GM20000 (cell line): ENCODE measurements at places on chromosomes 2 and 18.

DNA sequence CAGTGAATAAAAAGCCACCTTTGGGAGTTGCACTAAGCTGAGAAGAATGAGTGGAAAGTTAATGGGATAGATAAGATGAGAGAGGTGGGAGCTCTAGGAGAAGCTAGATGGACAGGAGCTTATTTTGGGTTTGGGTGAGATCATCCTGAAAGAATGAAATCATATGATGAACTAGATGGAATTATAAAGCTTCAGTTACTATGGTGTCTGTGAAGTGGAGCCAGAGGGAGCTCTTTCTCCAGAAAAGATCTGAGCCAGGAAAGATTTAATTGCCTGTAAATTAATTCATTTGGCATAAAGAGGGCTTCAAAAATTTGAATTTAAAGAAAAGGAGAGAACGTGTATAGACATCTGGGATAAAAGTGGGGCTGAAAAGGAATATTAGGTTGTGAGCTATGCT is 10.3 kb downstream of the DNAH6 start:
- DNase-seq: no peak

- DNase-seq: no peak
Observed at GRCh38 chr2:46372475-46372874, 75.3 kb downstream of the EPAS1 start.

DNA sequence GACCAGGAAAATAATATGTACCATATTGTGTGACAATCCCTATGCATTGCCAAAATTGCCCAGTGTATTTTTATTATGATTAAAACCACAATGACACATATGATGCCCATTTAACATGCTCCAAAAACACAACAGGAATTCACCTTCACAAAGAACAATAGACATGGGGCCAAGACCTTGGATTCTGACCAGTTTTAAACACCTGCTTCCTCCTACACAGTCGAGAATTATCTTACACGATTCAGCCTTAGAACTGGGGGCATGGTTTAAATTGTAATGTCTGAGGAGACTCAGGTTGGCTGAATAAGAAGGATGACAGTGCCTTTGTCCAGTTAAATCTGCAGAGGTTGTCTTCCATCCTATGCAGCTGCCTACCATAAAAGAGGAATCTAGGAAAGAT is 212.7 kb downstream of the PLCL1 start:
- DNase-seq: no peak

DNA sequence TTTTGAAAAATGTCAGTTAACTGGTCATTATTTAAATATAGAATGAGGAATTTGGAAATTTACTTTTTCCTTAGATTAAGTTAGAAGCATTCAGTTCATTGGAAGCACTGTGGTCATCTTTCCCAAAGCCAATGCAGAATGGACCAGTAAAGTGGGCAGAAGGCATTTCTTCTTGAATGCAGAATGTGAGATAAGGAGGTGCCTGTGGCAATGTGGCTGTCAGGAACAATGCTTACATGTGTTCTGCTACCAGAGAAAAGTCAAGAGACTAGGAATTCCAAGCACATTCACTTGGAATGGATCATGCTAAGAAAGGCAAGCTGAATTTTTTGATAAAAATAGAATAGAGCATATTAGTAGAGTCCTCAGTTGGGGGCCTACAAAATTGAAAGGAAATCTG is 295.0 kb upstream of the KCNH7 start:
- no peak for DNase-seq

GRCh38 chr2:45814951-45815621 is 163.6 kb downstream of the PRKCE start:
- no peak for DNase-seq

DNA sequence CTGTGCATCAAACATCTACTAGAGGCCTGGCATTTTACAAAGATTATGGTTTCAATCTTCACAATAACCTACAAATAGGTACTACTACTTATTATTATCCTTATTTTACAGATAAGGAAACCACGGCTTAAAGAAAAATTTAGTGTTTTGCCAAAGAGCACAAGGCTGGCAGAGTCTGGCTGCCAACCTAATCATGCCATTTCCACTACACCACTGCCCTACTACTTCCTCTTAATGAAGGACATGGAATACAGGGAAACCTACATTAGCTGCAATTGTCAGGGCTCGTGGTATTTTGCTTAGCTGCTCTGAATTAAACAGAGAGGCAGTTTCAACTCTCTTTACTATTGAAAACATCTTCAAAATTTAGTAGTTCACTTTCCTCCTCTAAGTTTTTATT is 5.9 kb downstream of the MBOAT2 start:
- no peak for DNase-seq

GRCh38 chr18:3463051-3463450 is 13.1 kb downstream of the TGIF1 start:
- DNase-seq: no peak

- peak; percentile 73 for DNase-seq
Observed at GRCh38 chr2:73907840-73908452, 15.1 kb downstream of the ACTG2 start.

DNA sequence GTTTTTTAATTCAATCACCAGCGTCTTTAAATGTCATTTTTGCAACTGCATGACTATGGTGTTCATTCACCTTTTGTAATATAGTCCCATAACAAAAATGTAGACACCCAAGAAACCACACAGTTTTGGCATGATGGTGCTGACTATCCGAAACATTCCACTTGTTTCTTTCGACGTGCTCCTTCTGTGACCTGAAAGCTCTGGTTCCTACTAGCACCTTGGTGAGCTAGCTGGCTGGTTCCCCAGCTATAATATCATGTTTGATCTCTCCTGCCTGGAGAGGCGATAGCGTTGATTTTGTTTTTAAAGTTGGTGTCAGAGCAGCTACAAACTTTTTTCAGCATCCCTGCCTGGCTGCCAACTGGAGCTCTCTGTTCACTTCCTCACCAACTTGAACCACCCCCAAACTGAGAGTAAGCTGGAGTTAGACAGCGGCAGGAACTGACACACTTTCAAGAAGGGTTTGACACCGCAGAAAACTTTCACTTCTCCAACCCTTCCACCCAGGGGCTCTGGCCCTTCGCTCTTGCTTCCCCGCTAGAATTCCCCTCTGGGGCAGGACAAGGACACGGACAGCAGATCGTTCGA is 1.1 kb downstream of the ATAD2B start:
- DNase-seq: peak; percentile 76

GRCh38 chr2:142180820-142181533 is 50.2 kb upstream of the LRP1B start:
- no peak for DNase-seq

- no peak for DNase-seq
Observed at GRCh38 chr18:33660696-33661310, 82.8 kb downstream of the ASXL3 start.

DNA sequence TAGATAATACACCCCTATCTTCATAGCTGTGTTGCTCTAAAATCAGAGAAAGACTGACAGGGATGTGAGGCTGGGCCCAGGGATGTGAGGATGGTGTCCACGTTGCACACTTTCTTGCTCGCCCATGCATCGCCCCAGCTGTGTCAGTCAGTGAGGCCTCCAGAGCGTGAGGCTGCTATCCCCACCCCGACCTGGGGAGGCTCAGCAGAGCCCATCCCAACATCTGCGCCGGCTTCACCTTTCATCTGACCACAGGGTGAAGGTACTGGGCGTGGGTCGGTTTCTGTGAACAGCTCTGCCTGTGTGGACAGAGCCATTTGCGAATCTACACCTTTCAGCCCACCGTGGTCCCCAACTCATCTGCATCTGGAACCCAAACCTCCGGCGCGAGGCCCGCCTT is 255.7 kb downstream of the HDAC4 start:
- DNase-seq: no peak

- DNase-seq: no peak
Observed at GRCh38 chr2:100194951-100195350, 52.6 kb upstream of the AFF3 start.

DNA sequence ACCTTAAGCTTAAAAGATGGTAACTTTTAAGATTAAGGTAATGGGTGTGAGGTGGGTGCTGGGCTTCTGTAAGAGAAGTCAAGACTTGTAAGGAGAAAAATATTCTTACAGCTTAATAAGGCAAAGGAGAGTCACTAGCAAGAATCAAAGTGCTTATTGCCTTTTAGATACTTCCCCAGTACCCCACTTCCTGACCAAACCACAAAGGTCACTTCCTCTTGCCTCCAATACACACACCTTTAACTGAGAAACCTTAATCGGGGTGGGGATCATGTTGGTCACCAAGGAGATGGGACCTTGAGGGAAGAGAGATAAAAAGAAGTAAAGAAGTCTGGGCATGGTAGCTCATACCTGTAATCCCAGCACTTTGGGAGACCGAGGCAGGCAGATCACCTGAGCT is 10.6 kb upstream of the ATG16L1 start:
- DNase-seq: peak; percentile 26

- DNase-seq: no peak
Observed at GRCh38 chr2:24452502-24452885, 38.6 kb upstream of the NCOA1 start.

- DNase-seq: no peak
Observed at GRCh38 chr2:11213975-11214374, 58.7 kb downstream of the SLC66A3 start.

GRCh38 chr18:42141439-42141838 is 186.4 kb downstream of the PIK3C3 start:
- no peak for DNase-seq

DNA sequence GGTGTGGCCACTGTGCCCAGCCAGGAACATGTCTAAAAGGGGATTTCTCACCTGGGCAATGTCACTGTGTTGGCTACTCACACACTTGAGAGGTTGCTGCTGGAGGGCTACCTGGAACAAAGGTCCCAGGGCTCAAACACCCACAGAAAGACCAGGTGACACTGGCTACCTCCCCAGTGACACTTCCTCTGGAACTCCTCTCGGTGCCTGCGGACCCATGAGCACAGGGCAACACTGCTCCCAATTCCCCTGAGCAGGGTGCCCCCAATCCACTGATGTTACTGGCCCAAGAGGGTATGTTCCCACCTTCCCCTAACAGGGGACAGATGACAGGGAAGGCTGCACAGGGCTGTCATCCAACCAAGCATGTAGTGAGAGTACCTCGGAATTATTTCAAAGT is 5.8 kb downstream of the NPPC start:
- DNase-seq: no peak

GRCh38 chr2:143217512-143218115 is 88.4 kb downstream of the ARHGAP15 start:
- no peak for DNase-seq

- no peak for DNase-seq
Observed at GRCh38 chr2:107738266-107738665, 88.4 kb upstream of the RGPD4 start.

DNA sequence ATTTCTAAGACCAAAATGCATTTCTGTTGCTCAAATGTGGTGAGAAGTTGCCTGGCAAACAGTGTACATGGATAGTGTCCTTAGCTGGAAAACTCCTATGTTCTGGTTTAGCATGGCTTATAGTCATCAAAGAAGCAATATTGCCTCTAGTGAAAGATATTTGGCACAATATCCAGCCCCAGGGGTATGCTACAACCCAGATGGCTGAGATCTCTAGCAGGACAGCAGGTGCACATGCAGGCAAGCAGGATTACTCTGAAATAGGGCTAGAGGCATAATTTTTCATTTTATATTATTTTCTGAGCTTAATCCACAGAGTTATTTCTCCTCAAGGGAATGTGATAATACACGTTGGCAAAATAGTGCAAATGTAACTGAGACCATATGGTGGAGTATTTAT is 34.0 kb downstream of the CCDC195 start:
- no peak for DNase-seq

GRCh38 chr2:38284971-38285370 is 92.1 kb downstream of the ATL2 start:
- no peak for DNase-seq

- DNase-seq: no peak
Observed at GRCh38 chr2:83764447-83765005, 694.6 kb downstream of the SUCLG1 start.

GRCh38 chr2:48749291-48750127 is 6.0 kb downstream of the LHCGR start:
- no peak for DNase-seq

DNA sequence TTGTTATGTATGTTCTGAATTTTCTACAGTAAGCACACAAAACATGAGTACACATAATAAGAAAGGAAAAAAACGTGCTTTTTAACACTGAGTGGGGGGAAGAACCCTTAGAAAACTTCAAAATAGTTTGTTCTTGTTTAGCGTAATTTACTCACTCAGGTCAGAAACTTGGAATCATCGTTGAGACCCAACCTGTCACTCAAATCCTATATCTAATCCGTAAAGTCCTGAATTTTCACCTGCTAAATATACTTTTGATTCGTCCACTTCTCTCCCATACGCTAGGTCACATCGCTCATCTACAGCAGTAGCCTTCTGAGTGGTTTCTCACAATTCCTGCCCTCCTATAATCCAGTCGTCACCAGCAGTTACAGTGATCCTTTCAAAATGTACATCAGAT is 767 bp downstream of the TPRKB start:
- DNase-seq: no peak

- peak; percentile 66 for DNase-seq
Observed at GRCh38 chr2:201194097-201194496, 11.2 kb downstream of the CASP10 start.

- no peak for DNase-seq
Observed at GRCh38 chr2:59484673-59485072, 1068.8 kb downstream of the BCL11A start.

DNA sequence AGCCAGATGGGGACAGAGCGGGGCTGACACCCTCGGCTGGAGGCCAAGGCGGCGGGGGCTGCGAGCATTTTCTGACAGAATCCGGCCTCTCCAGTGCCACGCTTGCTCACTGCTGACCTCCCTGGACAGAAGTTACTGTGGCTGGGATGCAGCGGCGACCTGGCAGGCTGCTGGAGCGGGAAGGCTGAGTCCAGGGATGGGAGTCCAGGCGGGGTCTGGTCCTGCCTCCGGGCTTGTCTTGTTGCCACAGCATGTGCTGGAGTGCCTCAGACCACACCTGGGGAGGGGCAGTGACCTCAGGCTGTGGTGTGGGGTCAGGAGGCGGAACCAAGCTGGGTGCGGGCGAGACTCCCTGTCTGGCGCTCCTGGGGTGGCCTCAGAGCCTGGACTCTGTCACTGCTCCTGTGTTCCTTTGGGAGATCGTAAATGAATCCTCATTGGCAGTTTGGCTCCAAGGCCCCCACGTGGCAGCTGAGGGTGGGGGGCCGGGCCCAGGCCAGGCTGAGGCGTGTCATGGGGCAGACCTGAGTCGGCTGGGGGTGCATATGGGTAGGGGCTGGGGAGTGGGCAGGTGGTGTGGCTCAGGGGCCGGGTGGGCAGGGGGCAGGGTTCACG is 5.5 kb downstream of the BOK start:
- DNase-seq: no peak

DNA sequence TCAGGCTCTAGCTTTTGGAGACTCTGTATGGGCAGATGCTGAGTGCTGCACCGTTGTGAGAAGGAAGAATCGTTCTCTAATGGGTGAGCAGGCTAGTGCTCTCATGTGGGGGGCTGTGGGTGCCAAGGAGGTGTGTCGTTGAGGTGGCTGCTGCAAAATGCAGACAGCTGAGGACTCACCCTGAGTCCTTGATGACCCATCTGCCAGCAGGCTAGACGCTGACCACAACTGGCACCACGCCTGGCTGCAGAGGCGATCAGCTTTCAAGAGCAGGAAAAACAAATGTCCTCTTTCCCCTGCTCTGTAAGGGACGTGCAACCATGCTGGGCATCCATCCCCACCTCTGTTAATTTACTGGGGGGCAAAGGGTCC is 48.2 kb downstream of the HAUS1 start:
- DNase-seq: no peak
